SK-N-MC (cell line): ENCODE measurements at places on chromosomes 6 and 20.

- peak; percentile 52 for DNase-seq
Measured at GRCh38 chr6:158475344-158476302, 84.3 kb upstream of the TMEM181 start.

- DNase-seq, result no peak
Measured at GRCh38 chr20:62776035-62776691, 20.1 kb upstream of the MRGBP start.

DNA sequence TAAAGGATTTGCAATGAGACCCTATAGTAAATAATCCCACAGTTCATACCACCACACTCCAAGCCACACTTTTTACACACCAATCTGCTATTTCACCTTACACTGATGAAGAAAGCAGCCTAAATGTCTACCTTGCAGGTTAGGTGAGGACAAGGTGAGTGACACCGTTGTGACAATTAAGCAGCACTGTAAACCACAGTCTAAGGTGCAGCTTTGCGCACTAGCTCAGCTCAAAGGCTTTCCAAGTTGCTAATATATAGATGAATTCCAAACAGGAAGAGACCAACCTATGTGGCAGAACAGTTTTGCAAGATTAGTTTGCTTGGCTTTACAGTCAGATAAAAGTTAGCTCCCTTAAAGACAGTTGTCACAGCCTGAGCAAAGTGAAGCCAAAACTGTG lies 429.5 kb upstream of the MARCKS start:
- DNase-seq, result no peak

GRCh38 chr20:1324598-1325172 lies 4.3 kb downstream of the SDCBP2 start:
- DNase-seq, result no peak

DNA sequence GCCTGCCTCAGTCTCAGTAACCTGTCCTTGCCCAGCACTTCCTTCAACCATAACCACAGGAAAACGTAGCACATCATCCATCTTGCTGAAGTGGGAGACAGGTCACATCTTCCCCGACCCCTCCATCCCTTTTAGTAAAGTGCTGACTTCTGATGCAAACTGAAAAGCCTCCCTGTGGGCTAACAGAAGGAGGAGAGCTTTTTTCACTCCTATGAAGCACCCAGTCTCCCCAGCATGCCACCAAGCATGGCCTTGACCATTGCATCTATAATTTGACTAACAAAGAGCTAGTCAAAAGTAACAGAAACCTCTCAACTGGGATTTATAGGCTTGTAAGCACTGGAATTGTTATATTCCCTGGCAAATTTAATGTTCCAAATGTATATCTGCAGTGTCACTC lies 288.9 kb upstream of the IRAK1BP1 start:
- DNase-seq, result no peak

DNA sequence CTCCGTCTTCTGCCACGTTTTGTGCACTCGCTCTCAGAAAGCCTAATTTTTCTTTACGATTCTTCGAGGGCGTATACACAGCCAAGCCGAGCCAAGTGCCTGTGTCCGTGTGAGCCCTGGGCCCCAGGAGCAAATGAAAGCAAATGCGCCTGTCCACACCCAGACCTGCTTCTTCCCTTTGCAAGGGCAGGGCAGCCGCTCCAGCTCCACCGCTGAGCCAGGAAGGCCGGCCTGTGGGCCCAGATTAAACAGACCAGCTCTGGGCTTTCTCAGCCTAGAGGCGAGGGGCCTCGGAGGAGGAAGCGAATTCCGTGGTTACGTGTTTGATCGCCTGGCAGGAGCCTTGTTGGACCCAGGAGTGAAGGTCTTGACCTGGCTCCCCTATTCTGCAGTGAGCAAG lies 184.6 kb downstream of the SMOC2 start:
- DNase-seq, result no peak

DNA sequence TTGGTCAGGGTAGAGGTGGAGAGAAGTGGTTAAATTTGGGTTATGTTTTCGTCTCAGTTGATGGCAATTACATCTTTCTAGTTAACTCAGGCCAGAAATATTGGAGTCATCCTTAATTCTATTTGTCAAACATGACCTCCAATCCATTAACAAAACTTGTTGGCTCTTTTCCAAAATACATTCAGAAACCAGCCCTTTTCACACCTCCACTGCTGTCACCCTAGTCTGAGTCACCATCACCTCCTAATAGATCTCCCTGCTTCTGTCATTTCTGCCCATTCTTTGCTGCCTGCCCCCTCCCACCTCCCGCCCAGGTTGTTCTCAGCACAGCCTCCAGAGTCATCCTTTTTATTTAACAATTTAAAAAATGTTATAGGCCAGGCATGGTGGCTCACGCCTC lies 3.0 kb upstream of the ABCF1 start:
- no peak for DNase-seq

DNA sequence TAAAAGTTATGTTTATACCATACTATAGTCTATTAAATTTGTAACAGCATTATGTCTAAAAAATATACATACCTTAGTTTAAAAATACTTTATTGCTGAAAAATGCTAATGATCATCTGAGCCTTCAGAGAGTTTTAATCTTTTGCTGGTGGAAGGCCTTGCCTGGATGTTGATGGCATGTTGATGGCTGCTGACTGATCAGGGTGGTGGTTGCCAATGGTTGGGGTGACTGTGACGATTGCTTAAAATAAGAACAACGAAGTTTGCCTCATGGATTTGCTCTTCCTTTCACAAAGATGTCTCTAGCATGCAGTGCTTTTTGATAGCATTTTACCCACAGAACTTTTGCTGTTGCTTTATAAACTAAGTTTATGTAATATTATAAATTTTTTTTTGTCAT lies 68.6 kb downstream of the QKI start:
- DNase-seq, result no peak

DNA sequence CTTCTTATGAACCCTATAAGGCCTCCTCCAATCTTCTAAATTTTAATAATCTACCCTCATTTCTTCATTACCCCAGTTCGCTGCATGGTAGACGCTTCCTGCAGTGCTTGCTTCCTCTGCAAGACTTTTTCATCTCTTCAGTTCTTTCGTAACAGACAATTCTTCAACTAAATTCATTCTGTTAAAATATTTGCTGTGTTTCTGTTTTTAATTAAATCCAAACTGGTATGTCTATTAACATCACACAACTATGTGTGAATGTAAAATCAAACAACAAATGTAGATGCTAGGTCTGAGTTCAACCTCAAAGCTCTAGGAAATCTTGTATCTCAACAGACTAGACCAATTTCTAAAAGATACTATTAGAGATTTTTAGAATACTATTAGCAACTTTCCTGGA lies 199.3 kb downstream of the RNGTT start:
- peak; percentile 6 for DNase-seq

DNA sequence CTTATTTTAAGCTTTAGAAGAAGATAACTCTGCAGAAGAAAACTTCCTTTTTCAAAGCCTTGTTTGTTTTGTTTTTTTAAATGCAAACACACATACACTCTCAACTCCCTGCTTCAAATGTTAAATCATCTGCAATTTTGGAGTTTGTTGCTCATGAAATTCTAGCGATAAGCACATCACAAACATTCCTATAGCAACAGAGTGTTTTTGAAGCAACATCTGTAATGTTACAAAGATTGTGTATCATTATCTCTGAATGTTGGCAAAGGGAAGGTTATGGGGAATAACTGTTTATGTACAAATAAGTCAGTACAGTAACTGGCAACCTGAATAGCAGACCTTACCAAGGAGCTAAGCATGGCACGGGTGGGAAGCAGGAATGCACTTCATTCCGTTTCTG lies 84.8 kb upstream of the MRPS10 start:
- DNase-seq, result no peak

DNA sequence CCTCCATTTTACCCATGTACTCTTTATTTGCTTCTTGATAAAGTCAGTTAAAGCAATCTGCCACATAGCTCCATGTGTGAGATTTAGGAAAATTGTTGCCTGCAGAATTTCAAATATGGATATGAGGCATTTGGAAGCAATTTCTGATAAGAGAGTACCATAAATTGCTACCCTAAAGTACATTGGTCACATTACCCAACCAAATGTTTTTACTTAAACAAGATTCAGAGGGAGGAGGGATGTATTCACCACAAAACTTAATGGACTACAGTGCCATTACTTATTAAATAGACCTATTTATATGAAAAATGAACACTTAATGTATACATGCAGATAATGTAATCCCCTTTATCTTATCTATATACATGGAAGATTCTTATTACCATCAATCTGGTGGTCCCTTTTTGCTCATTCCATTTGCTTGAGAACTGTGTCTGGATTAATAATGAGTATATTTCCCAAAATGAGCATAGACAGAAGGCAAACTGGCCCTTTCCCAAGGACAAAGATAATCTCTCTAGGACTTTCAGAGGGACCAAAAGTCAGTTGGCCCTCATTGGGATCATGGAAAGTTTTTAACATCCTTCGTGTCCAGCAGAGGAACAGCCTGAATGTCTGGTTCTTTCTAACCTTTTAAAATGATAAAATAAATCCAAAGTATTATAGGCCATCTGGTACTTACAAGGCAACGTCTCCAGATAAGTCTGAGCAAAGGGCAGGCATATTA lies 526.4 kb downstream of the CBLN4 start:
- no peak for DNase-seq

DNA sequence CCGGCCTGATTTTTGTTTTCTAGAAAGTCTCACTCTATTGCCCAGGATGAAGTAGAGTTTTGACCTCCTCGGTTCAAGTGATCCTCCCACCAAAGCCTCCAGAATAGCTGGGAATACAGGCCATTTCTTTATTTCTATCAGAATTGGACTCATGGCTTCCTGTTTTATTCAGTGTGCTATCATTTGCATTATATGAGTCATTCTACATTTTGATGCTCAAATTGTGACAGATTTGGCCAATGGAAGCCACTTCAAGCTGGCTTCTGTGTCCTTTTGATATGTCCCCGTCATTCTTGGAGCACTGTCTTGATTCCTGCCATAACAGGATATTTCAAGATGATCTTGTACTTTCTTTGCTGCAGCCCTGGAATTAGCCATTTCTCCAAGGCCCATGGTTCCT lies 75.1 kb downstream of the CNBD2 start:
- no peak for DNase-seq

GRCh38 chr20:17380801-17381200 lies 150.4 kb downstream of the BFSP1 start:
- no peak for DNase-seq
